ENCODE measurements at places on chromosomes 5 and 9.

DNA sequence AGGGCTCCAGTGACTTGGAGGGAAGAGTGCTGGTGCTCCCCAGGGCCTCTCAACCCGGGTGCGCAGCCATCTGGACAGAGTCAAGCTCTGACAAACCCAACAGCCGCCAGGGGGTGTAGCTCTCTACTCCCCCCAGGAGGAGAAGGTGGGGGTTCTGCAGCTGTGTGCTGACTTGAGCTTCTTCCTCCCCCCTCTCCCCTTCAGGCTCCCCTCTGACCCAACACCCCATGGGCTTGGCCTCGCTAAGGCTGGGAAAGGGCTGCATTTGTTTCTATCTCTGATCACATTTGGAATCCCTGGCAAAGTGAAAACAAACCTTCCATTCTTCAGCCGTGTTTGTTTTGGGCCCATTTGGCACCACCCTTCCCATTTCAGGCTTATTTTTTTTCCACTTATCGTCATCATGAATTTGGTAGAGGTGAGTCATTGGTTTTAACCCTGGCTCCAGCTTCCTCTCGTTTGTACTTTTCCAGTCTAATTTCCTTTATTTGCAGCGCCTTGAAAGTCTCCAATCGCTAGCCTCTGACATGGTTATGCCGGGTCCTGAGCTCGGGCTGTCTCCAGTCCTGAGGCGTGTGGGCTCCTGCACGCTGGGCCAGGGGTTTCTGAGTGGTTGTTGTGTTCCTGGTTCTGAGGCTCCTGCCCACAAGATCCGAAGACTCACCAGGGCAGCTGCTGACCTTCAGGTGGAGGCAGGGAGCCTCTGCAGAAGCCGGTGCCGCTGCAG, 36.1 kb downstream of the DAP start:
- DNase-seq: peak; percentile 80

- peak; percentile 95 for DNase-seq
These were observed 68.4 kb downstream of the ANXA1 start for GRCh38 chr9:73219985-73220626.

- DNase-seq: peak; percentile 90
These were observed at the start of gene NR4A3 for GRCh38 chr9:99821396-99822108. Gene NR4A3, plus strand, starts transcription at chr9:99821885. Its CDS starts 6,158 bp downstream, at chr9:99828043.

DNA sequence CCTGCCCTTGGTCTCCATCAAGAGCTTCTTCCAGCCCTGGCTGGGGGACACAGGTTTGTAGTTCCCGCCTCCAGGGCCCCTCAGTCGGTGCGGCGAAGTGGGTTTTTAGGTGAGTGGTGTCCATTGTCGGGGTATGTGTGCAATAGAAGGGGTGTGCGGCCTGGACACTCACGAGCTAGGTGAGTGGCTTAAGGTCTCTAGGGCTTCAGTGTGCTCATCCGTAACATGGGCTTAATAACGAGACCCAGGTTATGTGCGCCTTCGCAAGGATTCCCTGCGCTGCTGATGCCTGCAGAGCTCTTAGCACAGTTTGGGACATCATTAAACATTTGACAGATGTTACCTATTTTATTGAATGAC, 656 bp downstream of the CEP78 start:
- DNase-seq: peak; percentile 24

DNA sequence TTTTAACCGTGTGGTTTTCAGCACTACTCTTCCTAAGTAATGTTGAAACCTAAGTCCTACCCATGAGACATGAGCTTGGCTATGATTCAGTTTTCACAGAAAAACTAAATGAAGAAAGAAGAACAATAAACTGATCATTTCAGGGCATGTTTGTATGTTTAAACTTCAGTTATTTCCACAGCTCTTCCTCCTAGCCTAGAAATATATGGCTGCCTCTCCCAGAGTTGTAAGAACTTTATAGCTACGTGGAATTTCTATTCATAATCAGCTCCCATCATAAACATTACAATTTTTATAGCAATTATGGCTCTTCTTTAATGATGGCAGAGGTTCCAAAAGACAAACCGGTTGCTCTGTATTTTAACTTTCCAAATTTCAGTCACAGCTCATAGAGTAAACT, 314.7 kb upstream of the ADAMTSL1 start:
- no peak for DNase-seq

- DNase-seq: no peak
These were observed 139.3 kb upstream of the ALDH1B1 start for GRCh38 chr9:38253200-38253599.

DNA sequence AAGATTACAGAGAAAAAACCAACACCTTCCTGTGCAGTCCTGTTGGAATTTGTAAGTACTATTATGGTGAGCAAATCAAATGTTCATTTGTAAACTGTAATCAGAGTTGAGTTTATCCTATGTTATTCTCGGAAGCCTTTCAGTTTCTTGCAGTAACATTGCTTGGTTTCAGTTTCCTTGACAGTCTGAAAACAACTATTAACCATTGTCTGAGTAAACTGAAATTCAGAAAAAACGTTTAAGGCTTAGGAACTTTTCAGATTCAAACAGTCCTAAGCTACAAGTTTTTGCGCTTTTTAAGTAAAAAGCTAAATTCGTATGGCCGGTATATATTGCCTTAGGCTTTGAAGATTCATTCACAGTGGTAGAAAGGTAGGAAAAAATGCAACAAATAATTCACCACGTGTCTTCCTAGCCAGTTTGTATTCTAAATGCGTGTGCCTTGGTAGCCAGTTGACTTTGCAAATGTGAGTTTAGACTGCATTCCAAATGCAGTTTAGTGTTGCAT, 2.5 kb downstream of the GPBP1 start:
- peak; percentile 60 for DNase-seq

DNA sequence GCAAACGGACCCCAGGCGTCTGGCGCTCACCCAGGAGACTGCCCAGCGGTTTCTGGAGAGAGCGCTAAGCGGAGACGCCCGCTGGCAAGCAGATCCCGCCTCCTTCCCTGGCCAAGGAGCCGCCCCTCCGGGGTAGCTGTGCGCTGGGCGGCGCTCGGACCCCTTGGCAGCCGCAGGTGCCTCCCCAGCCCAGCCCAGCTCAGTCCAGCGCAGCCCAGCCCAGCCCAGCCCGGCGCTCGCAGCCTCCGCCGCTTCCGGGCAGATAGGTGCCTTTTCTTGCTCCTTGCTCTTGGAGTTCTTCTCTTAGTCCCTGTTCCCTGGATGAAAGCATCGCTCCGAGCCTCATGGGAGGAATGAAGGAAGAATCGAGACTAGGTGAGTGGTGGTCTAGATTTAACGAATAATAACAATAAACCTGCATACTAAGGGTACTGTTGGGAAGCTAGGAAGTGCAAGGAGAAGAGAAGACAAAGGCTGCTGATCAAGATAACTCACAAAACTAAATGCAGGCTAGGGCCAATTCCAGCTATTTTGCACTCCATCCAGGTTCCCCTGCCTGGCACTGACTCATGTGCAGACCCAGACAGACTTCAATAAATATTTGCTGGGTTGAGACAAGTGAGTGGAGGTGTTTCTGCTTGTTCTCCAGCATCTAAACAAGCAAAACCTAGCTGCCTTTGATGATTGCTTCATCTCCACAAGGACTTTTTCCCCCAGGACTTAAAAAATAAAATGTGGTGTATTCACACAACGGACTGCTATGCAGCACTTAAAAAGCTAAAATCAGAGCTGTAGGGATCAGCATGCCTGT, at the start of gene STK32A:
TSS of gene STK32A (plus strand) at position 202 of the 811 bp plus-strand sequence. CDS start 4,609 bp downstream, outside the sequence.
- DNase-seq: peak; percentile 92

- no peak for DNase-seq
These were observed 351.1 kb downstream of the ARHGEF28 start for GRCh38 chr5:73977146-73977545.

GRCh38 chr5:116137544-116138378, 52.9 kb downstream of the COMMD10 start:
- peak; percentile 50 for DNase-seq

- DNase-seq: peak; percentile 92
These were observed 23.6 kb upstream of the FIBCD1 start for GRCh38 chr9:130962418-130963316.

Data from bronchial epithelial cell (primary cell).